ENCODE measurements at places on chromosomes 7 and 10.

DNA sequence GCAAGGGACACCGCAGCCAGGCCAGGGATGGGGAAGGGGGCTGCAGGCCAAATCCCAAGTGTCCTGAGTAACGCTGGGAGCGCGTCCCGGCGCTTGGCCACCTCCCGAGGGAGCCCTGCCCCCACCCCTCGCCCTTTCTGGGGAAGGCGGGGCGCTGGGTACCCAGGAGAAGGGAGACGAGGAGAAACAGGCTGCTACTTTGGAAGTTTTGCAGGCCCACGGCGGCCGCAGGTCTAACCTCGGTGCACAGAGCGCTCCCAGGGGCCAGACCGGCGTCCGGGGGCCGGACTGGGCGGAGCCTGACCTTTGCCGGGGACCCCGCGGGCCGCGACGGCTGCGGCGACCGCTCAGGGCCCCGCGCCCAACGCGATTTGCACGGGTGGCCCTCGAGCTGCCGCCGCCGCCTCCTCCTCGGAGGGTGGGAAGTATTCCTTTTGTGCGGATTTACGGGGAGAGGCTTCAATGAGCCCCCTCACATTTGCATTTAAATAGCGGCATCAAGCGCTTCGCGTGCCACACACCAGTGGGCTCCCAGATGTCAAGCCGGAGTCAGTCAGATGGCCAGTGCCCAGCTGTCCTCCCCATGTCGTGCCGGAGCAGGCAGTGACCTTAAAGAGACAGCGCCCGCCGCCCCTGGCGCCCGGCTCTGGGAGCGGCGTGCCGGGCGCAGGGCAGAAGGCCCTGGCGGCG is 3.0 kb upstream of the EBF3 start:
- DNase-seq: no peak

DNA sequence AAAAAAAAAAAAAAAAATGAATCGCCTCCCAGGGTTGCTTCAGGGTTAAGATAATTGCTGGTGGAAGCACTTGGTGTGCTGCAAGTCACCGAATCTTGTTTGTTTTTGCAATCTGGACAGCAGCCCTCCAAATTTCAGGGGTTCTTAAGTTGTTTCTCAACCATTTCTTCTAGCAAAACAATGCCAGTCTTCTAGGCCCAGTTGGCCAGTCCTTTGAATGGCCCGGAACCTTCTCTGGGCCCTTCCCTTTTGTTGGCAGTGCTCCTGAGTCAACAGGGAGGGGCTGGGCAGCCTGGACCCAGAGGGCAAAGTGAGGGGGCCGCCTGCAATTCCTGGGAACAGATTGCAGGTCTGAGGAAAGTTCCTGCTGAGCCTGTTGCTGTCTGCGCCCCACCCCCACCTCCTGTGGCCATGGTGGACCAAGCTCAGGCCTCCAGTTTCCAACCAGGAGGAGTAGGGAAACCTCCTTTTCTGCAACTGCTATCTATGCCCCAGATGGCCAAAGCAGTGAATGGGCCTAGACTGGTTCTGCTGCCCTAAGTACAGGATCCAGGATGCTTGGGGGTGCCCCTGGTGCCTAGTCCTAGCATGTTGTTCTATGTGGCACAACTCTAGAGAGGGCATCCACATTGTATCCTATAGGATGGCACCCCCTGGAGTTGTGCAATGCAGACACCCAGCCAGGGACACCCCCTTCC is 31.4 kb upstream of the PDCD4 start:
- DNase-seq: no peak

DNA sequence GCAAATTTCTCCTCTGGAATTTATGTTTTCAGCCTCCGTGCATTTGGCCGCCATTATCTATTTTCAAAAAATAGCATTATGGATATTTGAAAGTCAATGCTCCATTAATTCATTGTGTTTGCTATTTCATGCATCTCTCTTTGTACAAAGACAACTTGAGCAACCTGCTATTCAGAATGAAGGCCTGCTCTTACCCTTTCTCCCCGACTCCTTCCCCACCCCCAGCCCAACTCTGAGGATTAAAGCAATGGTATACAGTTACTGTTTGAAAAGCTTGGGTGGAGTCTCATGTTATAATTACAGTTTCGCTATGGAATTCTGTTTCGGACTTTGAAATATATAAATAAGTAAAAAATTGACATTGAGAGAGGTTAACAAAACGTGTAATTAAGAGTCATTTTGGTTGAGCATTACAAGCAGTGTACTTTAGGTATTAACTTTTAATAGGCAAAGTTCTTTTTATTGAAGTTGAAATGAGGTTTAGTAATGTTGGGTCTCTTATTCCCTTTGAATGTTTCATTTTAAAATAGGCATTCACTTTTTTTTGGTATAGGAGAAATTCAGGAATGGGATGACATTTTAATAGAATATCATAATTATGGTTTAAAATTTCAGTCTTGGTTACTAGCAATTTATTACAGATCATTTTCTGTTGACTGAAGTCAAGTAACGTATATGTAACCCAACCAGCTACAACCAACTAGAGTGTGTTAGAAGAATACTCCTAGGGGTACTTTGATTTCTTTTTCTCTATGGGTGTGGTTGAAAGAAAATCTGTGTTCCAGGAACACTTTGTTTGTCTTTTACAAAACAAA is 93.1 kb downstream of the ARID5B start:
- no peak for DNase-seq

- DNase-seq: no peak
Measured at GRCh38 chr10:89888321-89889070, 187.1 kb downstream of the KIF20B start.

- no peak for DNase-seq
Measured at GRCh38 chr7:31890766-31891165, 179.4 kb downstream of the PDE1C start.

- no peak for DNase-seq
Measured at GRCh38 chr10:112379635-112380296, 5.8 kb downstream of the ACSL5 start.

- no peak for DNase-seq
Measured at GRCh38 chr7:69996121-69996520, 397.8 kb downstream of the AUTS2 start.

GRCh38 chr10:15858861-15859281 is 1.4 kb downstream of the MINDY3 start:
- DNase-seq: no peak

DNA sequence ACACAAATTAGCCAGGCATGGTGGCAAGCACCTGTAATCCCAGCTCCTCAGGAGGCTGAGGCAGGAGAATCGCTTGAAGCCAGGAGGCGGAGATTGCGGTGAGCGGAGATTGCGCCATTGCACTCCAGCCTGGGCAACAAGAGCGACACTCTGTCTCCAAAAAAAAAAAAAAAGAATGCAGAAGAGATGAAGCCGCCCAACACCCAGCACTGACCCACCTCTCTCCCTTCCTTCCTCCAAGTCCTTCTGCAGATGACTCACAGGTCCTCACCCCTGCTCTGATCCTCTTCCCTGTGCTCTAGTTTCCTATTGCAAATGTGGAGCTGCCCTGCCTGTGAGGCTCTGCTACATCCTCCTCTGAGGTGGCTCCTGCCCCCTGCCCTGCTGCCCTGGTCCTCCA is 22.0 kb upstream of the OPALIN start:
- DNase-seq: no peak

All from stimulated activated CD4-positive, alpha-beta T cell treated with anti-CD3 and anti-CD28 coated beads, Interleukin-2, amount 100 ng/mL, for 48 hours (primary cell).